ENCODE measurements at places on chromosomes 6 and 20. TPM values are rescaled to one million over a fixed set of nuclear protein-coding genes. Genes with fewer than 3 reads are reported as not detected.

The C20orf141 gene
- not detected for total RNA-seq

The APCDD1L gene
- total RNA-seq, result 2.2 TPM

The CST5 gene
- total RNA-seq, result not detected

The OXT gene
- total RNA-seq, result not detected

The ENPP3 gene
- not detected for total RNA-seq

The HCRTR2 gene
- not detected for total RNA-seq

The RNF144B gene
- 2.8 TPM for total RNA-seq

Measured in IMR-90 (cell line).